ENCODE measurements at places on chromosomes 12 and 14.

DNA sequence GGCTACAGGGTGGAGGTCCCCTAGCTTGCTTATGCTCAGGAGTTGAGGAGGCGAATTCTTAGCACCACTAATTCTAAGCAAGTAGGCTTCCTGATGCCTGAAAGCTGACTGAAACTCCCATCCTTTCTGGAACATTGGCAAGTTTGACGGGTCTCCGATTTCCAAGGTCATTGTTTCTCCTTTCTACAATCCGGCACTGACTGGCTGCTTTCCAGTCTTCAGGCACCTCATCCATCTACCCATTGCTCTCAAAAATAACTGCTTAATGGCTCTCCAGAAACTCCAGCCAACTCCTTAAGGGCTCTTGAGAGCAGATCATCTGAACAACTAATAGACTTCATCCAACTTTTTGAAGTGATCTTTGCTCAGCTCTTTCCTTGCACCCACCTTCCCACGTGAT, 13.3 kb downstream of the REM2 start:
- no peak for DNase-seq

- DNase-seq, result no peak
These were observed 1.0 kb upstream of the KDM2B start for GRCh38 chr12:121581686-121582429.

GRCh38 chr12:100043631-100044030, 58.9 kb upstream of the ANKS1B start:
- no peak for DNase-seq

GRCh38 chr12:85147331-85147730, 111.2 kb downstream of the LRRIQ1 start:
- DNase-seq, result no peak

DNA sequence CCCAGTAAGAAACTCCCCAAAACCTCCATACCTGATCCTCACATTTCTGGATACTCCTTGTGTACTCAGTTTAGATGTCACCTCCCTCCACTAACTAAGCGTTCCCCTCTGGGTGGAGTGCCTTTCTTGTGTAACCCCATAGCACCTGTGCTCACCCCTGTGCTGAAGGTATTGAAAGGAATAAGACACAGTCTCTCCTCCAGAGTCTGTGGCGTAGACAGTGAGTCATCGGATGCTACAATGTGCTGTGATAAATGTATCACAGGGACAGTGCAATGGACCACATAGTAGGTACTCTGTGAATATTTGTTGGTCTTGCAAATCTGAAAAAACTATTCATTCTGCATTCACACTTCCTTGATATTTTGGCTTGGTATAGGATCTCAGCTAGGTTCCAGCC, 30.8 kb downstream of the TSPAN9 start:
- DNase-seq, result no peak

DNA sequence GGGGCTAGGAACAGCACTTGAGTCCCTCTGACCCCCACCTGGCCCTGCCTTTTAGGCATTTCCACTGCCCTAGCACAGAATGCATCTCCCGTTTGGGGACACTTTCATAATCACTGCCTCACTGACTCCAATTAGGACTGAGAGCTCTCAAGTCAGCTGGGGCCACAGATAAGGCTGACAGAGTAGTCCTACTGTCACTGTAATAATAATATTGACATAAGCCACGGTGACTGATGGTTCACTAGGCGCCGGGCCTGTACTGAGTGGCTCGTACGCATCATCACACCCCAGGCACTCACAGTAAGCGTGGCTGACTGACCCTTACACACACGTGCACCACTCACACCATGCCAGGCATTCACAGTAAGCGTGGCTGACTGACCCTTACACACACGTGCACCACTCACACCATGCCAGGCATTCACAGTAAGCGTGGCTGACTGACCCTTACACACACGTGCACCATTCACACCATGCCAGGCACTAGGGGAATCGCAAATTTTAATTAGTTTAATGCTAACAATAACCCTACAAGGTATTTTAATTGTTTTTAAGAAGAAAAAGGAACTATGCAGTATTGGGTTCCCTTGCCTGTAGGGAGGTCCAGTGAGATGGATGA, 87.7 kb downstream of the CHGA start:
- no peak for DNase-seq

GRCh38 chr12:83985084-83985483, 927.5 kb downstream of the SLC6A15 start:
- no peak for DNase-seq

GRCh38 chr12:57554897-57555296, 5.1 kb downstream of the KIF5A start:
- no peak for DNase-seq

DNA sequence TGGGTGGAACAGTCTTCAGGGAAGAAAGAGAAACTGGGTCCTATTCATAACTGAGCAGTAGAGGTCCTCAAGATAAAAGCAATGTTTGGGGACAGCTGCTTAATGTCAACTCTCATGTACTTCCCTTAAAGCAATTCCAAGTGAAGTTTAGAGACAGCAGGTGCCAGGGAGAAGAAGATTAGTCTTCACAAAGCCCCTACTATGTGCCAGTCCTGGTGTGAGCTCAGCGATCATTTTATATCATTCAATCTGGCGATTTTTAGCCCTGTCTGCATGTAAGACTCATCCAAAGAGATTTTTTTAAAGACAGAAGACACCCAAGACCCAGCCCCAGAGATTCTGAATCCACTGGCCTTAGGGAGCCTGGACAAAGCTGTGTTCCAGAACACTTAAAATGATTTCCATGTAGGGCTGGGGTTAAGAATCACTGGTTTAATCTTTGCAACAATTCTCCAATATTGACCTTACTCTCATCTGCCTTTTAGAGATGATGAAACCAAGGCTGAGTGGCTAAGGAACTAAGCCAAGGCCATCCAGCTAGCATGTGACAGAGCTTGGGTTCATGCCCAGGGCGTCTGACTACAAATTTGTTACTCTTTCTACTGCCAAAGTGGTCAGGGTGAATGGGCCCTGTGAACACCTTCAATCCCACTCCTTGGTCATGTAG, 404.5 kb upstream of the TBX3 start:
- DNase-seq, result no peak

DNA sequence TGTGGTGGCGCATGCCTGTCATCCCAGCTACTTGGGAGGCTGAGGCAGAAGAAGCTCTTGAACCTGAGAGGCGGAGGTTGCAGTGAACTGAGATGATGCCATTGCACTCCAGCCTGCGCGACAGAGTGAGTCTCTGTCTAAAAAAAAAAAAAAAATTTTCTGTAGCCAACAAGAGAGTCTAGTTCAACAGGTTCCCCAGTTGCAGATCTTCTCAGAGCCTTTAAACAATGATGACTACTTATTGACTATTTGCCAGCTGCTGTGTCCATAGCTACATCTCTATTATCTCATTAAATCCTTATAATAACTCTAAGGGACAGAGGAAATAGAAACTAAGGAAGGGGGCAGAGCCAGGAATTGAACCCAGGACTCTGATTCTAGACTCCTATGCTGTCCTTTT, 15.2 kb upstream of the MYL2 start:
- no peak for DNase-seq

DNA sequence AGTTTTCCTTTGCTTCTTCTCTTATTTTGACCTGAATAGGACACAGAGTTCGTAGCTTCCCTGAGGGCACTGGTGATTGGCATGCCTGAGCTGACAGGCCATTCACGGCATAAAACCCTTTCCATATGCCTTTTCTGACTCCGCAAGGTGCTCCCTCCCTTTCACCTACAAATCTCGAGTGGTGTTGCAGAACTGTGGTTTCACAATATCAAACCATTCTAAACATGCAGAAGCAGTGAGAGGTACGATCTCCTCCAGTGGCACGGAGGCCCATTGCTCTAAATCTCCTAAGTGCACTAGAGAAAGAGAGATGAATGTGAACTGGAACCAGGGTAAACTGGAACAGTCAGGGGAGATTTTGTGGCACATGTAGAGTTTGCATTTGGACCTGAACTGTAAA, 23.9 kb downstream of the CLSTN3 start:
- DNase-seq, result no peak

GRCh38 chr12:90010089-90010488, 301.5 kb upstream of the ATP2B1 start:
- no peak for DNase-seq

DNA sequence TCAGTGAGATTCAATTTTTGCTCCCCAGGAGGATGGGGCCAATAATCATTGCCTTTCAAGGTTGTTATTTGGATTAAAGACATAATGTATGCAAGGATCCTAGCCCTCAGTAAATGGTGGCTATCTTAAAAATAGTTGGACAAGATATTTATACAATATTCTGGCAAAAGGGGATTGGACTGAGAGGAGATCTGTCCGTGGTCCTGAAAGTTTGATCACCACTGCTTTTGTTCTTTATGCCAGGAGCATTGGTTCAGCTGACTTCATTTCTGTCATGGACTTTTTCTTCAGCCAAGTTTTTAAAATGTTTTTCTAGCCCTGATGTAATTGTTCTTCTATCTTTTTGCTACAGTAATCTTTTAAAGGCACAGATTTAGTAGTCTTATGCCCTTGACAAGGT, 70.2 kb upstream of the TCL1A start:
- no peak for DNase-seq

- DNase-seq, result no peak
These were observed 42.1 kb downstream of the RASSF3 start for GRCh38 chr12:64652346-64652745.

DNA sequence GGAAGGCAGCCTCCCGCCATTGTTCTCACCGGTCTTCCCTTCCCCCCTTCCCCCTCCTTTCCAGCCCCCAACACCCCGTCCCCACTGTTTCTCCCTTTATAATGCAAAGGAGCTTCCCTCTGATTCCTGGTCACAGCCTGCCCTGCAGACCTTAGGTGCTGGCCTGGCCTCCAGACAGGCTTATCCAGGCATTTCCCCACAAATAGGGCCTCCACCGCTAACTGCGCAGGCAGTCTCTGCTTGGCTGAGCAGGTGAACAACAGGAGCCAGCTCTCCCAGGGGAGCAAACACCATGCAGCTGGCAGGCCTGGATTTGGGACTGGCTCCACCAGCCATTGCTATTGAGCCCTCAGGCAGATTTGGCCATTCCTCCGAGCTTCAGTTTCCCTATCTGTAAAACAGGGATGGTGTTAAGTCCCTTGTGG, 46.0 kb downstream of the SMIM41 start:
- DNase-seq, result no peak

DNA sequence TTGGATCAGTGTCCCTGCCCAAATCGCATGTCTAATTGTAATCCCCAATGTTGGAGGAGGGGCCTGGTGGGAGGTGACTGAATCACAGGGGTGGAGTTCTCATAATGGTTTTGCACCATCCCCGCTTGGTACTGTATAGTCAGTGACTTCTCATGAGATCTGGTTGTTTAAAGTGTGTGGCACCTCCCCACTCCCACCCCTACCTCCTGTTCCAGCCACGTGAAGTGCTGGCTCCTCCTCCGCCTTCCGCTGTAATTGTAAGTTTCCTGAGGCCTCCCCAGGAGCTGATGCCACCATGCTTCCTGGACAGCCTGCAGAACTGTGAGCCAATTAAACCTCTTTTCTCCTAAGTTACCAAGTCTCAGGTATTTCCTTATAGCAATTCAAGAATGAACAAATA, 67.2 kb downstream of the FERMT2 start:
- DNase-seq, result no peak

- DNase-seq, result no peak
These were observed 365.8 kb upstream of the MGAT4C start for GRCh38 chr12:86621957-86622356.

DNA sequence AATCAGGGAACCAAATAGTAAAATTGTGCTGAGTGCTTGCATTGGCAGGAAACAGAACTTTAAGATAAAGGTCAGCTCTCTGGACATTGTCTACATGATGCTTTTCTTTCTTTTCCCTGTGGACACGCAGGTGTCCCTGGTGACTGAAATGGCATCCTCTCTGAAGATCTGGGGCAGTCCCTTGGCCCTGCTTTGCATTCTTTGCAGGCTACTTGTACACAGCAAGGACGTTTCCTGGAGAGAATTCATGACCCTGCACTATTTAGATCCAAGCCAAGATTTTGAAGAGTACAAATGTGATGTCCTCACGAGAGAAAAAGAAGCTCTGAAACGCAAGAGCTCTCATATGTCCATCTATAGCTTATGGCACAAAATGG, 11.3 kb upstream of the EDDM3A start:
- no peak for DNase-seq

DNA sequence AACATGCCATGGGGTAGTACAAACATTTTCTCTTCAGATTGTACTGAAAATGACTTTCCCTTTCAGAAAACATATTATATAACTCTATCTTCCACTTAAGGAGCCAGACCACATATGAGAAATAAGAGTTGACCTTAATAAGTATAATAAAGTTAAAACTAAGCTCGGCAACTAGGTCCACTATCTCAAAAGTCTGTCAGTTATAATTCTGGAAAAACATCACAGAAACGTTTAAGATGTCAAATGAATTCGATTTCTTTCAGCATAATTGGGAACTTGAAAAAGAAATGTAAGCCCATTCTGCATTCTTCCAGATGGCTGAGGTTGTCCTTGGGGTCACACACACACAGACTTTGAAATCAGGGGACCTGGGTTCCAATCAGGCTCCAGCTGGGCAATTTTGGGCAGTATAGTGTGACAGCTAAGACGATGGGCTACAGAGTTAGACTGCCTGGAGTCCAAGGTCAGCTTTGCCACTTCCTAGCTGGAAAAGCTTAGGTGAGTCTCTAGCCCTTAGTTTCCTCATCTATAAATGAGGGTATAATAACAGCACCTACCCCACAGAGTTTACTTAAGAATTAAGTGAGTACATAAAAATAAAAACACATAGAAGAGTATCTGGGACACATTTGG, 75.6 kb downstream of the PPP2R5E start:
- DNase-seq, result no peak

GRCh38 chr12:94271351-94271750, 123.0 kb downstream of the PLXNC1 start:
- no peak for DNase-seq

DNA sequence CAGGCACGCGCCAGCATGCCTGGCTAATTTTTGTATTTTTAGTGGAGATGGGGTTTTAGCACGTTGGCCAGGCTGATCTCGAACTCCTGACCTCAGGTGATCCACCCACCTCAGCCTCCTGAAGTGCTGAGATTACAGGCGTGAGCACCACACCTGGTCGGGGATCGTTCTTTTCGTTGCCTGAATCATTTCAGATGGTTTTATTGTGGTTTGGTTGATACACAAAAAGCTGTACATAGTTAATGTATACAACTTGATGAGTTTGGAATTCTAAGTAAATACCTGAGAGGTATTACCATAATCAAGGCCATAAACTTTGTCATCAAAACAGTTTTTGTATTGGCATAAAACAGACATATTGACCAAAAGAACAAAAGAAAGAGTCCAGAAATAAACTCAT, 63.3 kb downstream of the RIC8B start:
- no peak for DNase-seq

DNA sequence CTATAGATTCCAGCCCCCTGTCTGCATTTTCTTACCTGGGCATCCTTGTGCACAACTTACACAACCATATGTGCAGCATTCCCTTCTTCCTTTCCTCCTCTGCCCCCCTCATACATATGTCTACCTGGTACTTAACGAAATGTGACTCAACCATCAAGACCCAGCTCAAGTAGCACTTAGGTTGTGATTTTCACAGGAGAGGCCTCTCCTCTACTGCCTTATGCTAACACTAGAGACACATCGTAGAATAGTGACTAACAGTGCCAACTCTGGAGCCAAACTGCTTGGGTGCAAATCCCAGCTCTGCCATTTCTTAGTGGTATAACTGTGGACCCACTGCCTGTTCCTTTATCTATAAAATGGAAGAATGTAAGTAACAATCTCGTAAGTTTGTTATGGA, 24.1 kb upstream of the PLEKHA5 start:
- DNase-seq, result no peak

Measured in A549 (cell line).